ENCODE measurements at places on chromosomes 5 and 9.

GRCh38 chr9:127783111-127784008, 2.5 kb upstream of the CDK9 start:
- DNase-seq = peak; percentile 54

DNA sequence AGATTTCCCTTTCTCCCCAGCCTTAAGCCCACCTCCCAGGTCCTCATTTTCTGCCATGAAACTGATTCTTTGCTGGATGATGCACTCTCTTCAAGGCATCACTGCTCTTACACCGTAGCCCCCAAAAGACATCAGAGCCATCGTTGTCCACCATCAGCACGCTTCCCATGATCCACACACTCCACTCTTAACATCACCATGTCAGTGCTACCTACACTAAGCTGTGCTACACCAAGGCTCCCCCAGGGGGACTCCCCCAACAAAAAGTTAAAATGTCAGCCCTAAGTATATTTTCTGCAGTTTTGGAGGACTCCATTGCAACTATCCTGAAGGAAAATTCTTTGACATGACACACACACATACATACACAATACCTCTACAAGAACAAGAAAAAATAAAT, 34.1 kb upstream of the KIF2A start:
- no peak for DNase-seq

DNA sequence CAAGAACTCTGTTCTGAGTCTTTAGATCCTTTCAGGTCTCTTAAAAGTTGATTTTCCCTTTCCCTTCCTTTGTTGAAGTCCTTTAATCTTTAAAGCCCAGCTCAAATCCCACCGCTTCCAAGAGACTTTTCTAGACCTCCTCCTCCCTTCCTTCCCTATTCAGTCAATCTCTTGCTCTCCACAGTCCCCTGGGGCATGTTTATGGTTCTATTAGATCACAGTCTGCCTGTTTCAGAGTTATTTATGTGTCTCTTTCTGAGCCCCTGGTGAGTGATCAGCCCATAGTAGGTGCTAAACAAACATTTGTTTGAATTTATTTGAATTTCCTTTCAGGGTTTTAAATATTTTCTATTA, 7.2 kb upstream of the ARSI start:
- no peak for DNase-seq

DNA sequence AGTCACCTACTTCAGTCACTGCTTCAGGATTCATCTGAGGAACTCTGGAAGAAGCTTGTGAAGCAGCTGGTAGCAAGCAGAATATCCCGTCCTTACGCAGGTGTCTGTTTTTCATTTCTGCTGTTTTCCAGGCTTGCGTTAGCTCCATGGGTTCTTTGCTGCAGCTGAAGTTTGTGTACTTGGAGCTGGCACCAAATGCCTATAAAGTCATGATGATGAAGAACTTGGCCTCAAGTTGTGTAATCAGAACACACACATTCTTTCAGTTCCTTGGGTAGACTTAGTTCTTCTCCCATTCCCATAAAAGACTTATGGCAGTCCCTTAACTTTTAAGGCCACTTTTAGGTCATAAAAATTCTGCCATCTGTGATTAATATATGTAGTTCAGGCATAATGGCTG, 116.7 kb downstream of the LRRC70 start:
- DNase-seq = no peak

- no peak for DNase-seq
These were observed 35.3 kb upstream of the TMED7 start for GRCh38 chr5:115661101-115661500.

DNA sequence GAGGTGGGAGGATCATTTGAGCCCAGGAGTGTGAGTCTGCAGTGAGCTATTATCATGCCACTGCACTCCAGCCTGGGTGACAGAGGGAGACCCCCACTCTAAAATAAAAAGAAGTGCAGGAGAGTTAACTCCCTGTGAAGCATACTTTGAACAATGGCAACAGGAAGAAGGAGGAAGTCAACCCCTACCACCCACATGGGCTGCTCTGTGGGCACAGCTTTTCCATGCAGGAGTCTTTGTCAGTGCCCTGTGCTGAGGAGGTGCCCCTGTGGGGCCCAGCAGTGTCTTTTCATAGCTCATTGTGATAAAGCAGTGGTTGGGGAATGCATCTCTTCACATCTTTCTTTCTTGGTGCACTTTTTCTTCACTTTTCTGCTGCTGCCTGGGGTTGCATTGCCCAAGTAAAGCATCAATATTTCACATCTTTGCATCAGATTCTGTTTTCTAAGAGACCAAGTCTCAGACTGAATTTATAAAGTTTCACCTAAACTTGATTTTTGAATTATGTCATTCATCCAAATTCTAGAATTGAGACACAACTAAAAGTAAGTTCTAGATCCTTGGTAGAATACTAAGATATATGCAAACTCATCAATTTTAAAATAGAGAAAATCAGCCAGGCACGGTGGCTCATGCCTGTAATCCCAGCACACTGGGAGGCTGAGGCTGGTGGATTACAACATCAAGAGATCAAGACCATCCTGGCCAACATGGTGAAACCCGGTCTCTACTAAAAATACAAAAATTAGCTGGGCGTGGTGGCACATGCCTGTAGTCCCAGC, 316.6 kb downstream of the DNAH5 start:
- DNase-seq = no peak

All from activated T-helper 1 cell treated with anti-CD3 and anti-CD28 coated beads, Interleukin-2, amount 50 U/mL, for 16 hours (primary cell).